Epithelial cell of prostate (primary cell): ENCODE measurements at places on chromosomes 16 and 17.

DNA sequence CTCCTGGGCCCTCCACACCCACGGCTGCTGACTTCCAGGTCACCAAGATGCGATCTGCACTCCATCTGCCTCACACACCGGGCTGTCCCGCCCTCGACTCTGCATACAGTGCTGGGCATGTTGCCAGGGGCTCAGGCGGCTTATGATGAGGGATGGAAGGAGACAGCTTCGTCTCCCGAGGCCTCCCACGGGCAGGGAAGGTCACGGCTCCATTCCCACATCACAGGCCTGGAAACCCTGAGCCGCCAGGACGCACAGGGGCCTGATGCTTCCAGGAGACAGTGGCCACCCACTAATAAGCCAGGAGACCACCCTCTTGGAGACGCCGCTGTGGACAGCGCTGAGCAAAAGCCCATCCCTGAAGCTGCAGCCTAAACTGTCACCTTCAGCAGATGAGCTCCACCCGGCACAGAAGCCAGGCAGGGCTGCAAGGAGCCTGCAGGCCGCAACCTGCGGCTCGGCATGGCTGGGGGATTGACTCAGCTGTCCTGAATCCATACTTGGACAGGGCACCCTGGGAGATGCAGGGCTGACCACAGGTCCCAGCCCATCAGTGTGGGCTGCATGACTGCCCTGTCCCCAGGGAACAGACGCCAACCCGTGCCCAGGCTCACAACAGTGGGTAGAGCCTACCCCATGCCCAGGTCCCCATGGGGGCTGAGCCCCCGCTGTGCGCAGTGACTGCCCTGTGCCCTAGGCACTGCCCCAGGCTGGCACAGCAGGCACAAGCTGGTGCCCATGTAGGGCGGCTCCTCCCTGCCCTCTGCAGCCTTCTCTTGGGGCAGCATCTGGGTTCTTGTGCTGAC, 34.4 kb downstream of the SLC7A5 start:
- no peak for DNase-seq

GRCh38 chr17:80843741-80844156, 147.9 kb upstream of the CHMP6 start:
- DNase-seq = no peak

DNA sequence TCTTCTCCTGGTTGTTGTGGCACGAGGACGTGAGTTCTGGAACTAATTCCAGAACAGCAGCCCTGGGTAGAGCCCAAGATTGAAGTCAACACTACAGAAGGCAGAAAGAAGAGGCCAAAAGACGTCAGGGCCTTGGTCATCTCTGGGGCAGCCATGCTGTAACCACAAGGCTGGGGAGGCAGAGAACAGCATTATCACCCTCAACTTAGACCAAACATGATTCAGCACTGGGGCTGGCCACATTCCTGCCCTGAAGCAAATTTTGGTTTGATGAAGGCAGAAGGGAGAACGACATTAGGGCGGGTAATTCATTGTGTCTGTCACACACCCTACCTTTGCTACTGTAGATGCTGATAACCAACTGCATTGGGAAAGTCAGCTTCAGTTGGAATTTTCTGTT, 9.7 kb upstream of the ALOX15B start:
- DNase-seq = peak; percentile 44

DNA sequence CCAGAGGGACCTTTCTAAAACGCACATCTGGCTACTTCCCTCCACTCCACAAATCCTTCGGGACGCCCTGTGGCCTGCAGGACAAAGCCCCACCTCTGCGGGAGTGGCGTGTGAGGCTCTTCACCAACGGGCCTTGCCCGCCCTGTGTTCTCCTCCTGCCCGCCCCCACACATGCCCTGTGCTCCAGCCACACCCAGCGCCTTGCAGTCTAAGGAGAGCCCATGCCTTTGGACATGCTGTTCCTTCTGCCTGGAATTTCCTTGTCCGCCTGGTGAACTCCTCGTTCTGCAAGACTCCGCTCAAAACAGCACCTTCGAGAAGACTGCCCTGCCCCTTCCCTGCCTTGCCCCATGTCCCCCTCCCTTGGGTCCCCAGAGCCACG, 7.4 kb downstream of the ELOB start:
- DNase-seq = no peak

- DNase-seq = no peak
Observed at GRCh38 chr17:8708025-8708461, 36.6 kb downstream of the CCDC42 start.

DNA sequence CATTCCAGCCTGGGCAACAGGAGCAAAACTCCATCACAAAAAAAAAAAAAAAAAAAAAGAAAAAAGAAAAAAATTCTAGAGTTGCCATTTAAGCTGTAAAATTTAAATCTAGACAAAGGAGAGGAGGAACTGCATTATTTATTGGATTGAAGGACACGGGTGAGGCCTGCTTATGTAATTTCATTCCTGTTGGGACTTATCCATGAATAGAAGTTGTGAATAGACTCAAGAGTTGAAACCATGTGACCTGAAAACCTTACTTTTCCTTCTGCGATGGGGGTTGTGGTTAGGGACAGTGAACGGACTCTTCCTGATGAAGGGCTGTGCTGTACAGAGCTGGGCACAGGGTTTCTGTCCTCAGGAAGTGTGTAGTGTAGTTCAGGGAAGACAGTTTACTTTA, 22.5 kb downstream of the BANP start:
- DNase-seq = no peak

DNA sequence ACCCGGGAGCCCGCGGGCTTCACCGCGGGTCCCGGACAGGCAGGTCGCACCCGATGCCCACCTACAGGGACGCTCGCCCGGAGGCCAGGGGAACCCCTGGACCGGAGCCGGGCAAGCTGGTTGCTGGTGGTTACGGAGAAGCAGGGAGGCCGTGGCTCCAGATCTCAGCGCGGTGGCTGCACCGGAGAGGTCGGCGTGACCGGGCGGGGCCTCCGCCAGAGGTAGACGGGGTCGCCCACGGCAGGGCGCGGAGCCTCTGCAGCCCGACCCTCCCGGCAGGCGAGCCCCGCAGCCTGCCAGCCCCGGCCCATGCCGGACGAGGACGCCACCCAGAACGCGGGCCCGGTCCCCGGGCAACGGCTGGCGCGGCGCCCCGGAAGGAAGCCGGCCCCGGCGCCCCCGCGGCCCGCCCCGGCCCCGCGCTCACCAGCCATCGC, 341 bp downstream of the PCYT2 start:
- DNase-seq = no peak

GRCh38 chr17:1870592-1870991, 40.8 kb downstream of the RPA1 start:
- DNase-seq = no peak

GRCh38 chr17:54947396-54947795, 21.1 kb downstream of the COX11 start:
- DNase-seq = no peak

GRCh38 chr17:50337956-50338355, 8.0 kb upstream of the XYLT2 start:
- no peak for DNase-seq

GRCh38 chr17:1979182-1979985, 45.8 kb downstream of the RTN4RL1 start:
- DNase-seq = no peak

DNA sequence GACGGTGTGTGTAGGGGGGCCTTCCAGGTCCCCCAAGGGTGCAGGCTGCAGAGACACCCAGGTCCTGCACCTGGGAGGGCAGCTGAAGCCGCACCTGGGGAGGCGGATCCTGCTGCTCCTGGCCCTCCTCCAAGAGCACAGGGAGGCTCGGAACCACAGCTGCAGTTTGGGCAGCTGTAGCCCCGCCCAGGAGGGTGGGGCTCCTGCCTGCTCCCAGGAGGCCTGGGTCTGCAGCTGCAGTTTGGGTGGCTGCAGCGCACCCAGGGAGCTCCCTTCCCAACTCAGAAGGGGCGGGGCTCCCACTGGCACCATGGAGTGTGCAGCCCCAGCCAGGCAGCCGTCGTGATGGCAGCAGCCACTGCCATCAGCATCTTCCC, 69.4 kb upstream of the NKD1 start:
- no peak for DNase-seq

DNA sequence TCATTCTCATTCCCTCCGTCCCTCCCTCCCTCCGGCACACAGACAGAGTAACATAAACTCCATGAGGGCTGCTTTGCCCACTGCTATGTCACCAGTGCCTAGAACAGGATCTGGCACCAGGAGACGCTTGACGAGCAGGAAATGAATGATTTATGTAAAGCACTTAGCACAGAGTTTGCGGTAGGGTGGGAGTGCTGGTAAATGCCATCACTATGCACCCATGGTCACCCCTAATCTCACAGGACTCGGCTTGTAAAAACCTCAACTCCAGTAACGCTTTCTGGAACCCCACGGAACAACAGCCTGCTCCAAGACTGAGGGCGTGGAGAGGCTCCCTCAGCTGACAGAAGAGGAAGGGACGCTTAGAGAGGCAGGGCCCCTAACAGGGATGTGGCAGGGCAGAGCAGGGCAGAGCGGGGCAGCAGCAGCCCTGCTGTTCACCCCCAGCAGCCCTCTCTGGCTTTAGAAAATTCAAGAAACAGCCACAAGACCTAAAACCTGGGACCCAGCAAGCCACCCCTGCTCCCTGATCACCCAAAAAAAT, 156.9 kb downstream of the C16orf78 start:
- no peak for DNase-seq

DNA sequence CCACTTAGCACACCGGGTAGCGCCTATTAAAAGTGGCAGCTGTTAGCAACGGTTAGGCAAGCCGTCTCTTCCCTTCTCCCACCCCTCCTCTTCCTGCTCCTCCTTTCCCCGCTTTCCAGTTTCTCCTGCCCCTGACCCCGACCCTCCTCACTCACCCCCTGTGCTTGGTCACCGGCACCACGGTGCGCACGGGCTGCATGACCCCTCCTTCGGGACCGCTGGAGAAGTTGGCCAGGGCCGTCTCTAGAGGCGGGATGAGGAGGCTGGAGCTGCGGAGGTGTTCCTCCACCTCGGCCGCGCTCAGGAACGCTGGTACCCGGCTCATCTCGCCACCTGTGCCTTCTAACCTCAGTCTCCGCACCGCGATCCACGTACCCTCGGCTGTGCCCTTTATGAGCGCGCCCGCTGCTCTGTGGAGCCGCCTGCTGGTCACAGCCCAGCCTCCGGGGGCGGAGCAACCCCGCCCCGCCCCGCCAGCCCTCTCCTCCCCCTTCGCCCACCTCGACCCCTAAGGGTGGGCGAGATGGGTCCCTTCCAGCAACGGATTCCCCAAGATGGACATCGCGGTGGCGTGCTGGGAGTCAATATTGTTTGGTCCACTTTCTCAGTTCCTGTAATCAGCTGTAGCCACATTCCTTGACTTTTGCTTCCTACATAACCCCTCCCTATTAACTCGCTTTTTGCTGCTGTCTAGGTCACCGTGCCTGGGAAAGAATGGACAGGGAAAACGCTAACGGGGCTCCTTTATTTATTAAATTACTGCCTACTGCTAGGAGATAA, at the start of gene CRYM:
TSS of gene CRYM (minus strand) at position 364 of the 780 bp plus-strand sequence. CDS start at position 325, 39 bp downstream.
- no peak for DNase-seq

- no peak for DNase-seq
Observed at GRCh38 chr17:573036-573435, 141.6 kb downstream of the VPS53 start.

GRCh38 chr16:49857423-49858181, 1.7 kb upstream of the ZNF423 start:
- no peak for DNase-seq

- no peak for DNase-seq
Observed at GRCh38 chr17:34820922-34821321, 140.3 kb downstream of the CCT6B start.

- peak; percentile 8 for DNase-seq
Observed at GRCh38 chr16:11407047-11407982, 62.1 kb downstream of the RMI2 start.

GRCh38 chr16:54077050-54077821, 209.4 kb downstream of the IRX3 start:
- peak; percentile 39 for DNase-seq

DNA sequence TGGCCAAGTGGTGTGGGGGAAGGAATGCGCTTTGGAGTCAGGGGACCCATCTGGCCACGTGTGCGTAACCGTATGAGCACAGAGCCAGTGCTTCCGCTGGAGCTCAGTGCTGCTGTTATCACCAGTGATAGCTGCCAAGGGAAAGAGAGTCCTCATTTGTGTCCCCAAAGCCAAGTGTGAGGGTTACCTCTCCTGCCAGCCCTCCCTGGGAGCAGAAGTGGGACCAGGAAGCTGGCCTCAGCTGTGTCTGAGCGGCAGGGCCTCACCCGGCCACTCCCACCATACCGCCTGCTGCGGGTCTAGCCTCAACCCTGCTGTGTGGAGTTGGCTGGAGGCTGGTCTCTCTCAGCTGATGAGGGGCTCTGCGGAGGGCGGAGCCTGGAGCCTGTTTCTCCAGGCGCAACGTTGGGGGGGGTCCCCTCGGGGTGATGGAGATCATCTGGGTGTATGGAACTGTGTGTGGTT, 44.5 kb downstream of the MEAK7 start:
- DNase-seq = no peak

DNA sequence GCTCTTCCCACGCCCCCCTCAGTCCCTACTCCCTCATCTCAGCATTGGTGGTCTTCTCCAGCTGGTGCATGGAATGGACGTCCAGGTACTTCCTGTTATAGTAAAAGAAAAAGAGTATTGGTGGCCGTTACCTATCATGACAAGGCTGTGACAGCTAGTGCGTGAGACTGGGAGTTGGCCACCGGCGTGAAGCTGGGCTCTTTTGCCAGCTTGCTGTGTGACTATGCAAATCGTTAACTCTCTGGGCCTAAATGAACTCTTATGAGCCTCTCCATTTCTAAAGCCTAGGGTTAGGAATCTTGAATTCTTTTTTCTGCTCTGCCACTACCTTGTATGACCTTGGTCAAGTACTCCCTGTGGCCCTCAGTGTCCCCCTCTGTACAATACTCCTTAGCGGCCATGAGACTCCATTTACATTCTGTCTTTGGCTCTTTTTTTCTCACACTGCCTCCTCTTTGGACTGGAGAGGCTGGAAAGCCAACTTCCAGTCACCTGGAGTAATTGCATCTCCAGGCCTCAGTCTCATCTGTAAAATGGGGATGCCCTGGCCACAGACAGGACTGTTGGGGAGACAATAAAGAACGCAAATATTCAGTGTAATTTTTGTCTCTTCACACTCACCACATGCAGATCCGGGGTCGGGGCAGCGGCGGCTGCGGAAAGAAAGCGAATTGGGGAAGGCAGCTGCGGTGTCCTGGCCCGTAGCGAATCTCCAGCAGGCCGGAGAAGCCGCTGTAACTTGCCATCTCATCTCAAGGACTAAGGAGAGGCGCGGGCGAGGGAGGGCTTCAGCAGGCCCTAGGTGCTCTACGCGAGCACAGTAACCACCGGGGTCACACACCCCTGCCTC, 1.1 kb downstream of the CFAP119 start:
- DNase-seq = no peak

- DNase-seq = no peak
Observed at GRCh38 chr17:64785011-64785421, 122.9 kb upstream of the SMURF2 start.
